ENCODE measurements at places on chromosomes 4 and X. TPM values are rescaled to one million over a fixed set of nuclear protein-coding genes. Genes with fewer than 3 reads are reported as not detected.

The SORCS2 gene
- total RNA-seq, result 4.1 TPM

- DNase-seq, result no peak
These were observed 31.6 kb upstream of the FAM9A start for GRCh38 chrX:8832582-8833378.

GRCh38 chrX:27751976-27752375, 55.8 kb upstream of the MAGEB10 start:
- DNase-seq, result no peak

DNA sequence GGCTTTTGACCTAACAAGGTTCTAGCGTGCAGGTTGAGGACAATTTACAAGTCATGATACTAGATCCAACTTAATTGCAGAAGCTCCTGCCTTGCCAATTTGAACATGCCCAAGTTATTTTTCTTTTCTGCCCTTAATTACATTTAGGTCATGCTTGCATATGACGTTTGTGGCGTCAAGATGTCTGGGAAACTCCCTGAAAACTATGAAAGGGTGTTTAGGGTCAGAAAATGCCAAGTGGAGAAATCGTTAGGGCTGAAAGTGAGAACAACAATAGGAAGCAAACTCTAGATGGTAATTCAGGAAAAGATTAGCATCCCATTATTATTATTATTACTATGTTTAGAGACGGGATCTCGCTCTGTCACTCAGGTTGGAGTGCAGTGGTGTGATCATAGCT, 38.2 kb upstream of the PLAC8 start:
- no peak for DNase-seq

DNA sequence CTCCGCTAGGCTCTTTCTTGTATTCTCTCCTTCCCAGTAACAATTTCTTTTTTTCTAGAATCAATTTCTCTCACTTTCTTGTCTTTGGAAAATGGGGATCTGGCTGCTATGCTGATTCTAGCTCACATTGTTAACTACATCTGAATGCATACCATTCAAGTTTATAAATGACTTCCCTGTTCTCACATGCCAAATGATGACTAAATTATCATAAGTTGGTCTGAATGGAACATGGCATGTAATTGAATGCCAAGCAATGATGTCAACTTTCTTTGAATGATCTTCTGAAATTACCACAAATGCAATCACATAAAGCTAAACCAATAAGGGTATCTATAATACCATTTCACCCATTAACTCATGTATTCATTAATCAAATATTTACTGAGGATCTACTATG, 2.7 kb upstream of the ITM2A start:
- no peak for DNase-seq

The SMC1A gene
- 17.6 TPM for total RNA-seq

- no peak for DNase-seq
These were observed 21.2 kb upstream of the PDK3 start for GRCh38 chrX:24443918-24444317.

DNA sequence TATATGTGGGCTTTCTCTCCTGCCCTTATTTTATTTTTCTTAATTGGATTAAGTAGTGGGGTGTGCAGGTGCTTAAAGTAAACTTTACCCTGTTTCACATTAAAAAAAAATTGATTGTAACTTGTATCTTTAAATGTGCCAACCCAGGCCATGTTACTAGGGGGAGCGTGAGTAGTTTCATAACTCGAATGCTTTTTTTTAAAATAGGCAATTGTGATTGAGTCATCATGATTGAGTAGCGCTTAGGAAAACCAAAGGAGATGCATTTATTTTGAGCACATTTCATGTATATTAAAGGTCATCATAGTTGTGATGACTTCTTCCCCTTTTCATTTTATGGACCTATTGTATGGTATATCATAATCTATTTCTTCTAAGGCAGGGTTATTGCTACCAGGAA, 32.2 kb downstream of the GPAT3 start:
- DNase-seq, result no peak

GRCh38 chr4:8384397-8385060, 56.0 kb downstream of the ACOX3 start:
- DNase-seq, result no peak

- DNase-seq, result no peak
These were observed 47.9 kb downstream of the JADE3 start for GRCh38 chrX:46959985-46960700.

- no peak for DNase-seq
These were observed 1496.7 kb downstream of the TECRL start for GRCh38 chr4:62912531-62912930.

DNA sequence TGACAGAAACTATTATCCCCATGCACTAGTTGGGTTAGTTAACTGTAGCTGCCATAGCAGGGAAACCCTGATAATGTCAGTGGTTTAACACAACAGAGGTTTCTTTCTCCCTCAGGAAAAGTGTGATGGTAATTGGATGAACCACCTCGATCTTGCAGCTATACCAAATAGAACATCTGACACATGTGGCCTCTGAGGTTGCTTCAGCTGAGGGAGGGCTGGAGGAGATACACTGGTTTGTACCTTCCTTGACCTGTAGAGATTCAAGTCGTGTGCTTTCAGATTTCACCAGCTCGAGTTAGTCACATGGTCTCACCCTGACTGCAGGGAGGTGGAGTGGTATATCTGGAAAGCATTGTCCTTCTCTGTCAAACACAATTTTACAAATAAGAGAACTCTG, 147.2 kb upstream of the SFRP2 start:
- DNase-seq, result no peak

The IL3RA gene
- total RNA-seq, result 0.94 TPM

DNA sequence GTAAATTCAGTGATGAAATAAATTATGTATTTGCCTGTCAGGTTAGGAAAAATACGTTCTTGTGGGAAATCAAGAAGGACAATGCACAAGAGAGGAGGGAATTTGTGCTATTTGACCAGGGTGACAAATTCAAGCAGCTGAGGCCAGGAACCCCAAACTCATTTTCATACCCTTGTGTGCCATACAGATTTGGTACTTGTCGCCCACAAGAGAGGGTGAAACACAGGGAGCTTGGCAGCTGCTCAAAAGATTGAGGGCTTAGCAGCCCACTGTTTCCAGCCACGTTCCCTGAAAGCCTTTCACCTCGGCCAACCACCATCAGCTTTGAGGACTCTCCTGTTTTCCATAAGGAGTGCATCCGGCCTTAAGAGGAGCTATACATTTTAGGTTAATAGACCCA, 111.2 kb downstream of the COL25A1 start:
- no peak for DNase-seq

The TLR10 gene
- total RNA-seq, result 2.5 TPM

- no peak for DNase-seq
These were observed 61.6 kb downstream of the SAT1 start for GRCh38 chrX:23844502-23845138.

- no peak for DNase-seq
These were observed 98.0 kb downstream of the RELL1 start for GRCh38 chr4:37588150-37588549.

The SHROOM3 gene
- total RNA-seq, result 17.8 TPM

The CTAG2 gene
- not detected for total RNA-seq

The ADGRA3 gene
- 56.6 TPM for total RNA-seq

The LRRC66 gene
- total RNA-seq, result 0.47 TPM

- no peak for DNase-seq
These were observed 88.7 kb downstream of the PDLIM5 start for GRCh38 chr4:94540476-94540875.

The TRMT2B gene
- 8.7 TPM for total RNA-seq

All from occipital lobe (tissue), 3 donors.